ENCODE measurements at places on chromosomes 16 and 17.

GRCh38 chr17:81420769-81421462, 25.7 kb downstream of the BAHCC1 start:
- no peak for DNase-seq

- no peak for DNase-seq
Observed at GRCh38 chr17:83010206-83011200, 68.9 kb upstream of the METRNL start.

GRCh38 chr16:61432421-61432820, 603.8 kb downstream of the CDH8 start:
- no peak for DNase-seq

DNA sequence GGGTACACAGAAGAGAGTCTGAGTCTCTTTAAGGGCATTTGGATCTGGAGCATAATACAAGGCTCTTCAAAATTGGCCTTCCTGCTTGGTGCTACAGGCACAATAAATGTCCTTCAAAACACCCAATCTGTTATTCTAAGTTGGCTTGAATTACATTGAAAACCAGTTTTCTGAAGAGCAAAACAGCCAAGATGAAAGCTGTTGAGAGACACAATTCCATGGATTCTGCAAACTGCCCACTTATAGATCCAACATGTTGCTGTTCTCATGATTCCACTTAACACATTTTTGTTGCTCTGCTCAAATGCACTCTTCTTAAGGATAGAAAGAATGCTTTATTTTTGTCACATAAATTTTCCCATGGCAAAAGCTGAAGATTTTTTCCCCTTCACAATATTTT, 525.9 kb upstream of the CDH8 start:
- DNase-seq: no peak

DNA sequence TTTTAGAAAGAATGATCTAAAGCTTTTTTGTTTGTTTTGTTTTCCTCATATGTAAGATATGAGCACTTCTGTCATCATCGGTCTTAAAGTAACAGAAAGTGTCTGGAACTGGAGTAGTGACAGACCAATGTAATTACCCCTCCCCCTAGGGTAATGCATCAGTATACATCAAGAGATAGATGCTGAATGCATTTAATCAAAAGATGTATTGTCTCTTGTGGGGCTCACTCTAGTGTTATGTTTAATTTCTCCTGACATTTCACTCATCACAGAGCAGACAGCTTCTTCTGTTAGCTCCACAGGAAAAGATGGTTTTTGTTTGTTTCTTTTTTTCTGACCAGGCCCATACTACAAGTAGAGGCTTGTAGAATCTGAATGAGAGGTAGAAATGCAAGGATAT, 168.7 kb upstream of the C17orf78 start:
- no peak for DNase-seq

- no peak for DNase-seq
Observed at GRCh38 chr17:76268991-76269981, 4.1 kb downstream of the UBALD2 start.

GRCh38 chr16:47052666-47053640, 79.5 kb upstream of the DNAJA2 start:
- no peak for DNase-seq

Data from stimulated activated CD8-positive, alpha-beta memory T cell treated with anti-CD3 and anti-CD28 coated beads, Interleukin-4, amount 100 ng/mL, for 4 hours (primary cell).